ENCODE measurements at places on chromosomes 5 and 9.

GRCh38 chr5:58615972-58616371, 33.1 kb downstream of the RAB3C start:
- DNase-seq, result no peak

DNA sequence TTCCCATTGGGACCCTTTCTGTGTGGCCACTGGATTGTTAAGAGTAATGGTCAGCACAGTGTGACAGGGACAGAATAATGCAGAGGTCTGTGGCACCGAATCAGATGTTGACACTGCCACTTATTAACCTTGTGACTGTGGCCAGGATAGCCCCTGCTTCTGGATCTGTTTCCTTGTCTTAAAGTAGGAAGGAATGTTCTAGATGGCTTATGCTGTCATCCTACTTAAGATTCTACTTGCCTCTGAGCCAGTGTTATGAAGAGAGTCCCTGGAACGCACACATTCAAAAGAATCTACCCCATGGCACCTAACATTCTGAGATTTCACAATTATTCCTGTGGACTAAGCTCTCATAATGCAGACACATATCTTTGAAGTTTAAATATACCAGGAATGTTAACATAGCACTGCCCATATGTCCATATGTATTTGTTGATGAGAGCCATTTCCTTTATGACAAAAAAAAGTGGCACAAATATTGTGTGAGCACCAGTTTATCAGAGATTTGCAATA, 612.7 kb downstream of the TLR4 start:
- DNase-seq, result no peak

GRCh38 chr5:59685793-59686192, 207.7 kb downstream of the PDE4D start:
- DNase-seq, result no peak

- no peak for DNase-seq
These were observed 3.1 kb upstream of the HRH2 start for GRCh38 chr5:175654807-175655206.

DNA sequence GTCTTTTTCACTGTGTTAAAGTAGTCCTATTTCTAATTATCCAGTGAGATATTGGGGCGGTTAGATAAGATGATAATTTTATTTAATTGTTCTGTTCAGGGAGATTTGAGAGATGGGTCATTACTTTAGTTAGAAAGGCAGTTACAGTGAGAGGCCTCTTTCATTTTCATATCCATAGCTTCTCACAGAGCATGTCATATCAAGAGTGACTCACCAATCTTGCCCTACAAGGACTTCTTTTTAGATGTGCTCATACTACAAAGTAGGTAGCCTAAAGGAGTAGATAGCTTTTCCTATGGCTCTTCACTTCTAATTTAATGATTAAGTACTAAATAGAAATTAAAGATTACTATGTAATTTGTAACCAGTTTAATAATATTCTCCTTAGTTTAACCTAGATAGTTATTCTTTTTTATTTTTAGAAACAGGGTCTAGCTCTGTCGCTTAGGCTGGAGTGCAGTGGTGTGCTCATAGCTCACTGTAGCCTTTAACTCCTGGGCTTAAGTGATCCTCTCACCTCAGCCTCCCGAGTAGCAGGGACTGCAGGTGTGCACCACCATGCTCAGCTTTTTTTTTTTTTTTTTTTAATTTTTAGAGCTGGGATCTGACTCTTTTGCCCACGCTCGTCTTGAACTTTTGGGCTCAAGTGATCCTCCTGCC, 71.0 kb downstream of the FER start:
- DNase-seq, result no peak

DNA sequence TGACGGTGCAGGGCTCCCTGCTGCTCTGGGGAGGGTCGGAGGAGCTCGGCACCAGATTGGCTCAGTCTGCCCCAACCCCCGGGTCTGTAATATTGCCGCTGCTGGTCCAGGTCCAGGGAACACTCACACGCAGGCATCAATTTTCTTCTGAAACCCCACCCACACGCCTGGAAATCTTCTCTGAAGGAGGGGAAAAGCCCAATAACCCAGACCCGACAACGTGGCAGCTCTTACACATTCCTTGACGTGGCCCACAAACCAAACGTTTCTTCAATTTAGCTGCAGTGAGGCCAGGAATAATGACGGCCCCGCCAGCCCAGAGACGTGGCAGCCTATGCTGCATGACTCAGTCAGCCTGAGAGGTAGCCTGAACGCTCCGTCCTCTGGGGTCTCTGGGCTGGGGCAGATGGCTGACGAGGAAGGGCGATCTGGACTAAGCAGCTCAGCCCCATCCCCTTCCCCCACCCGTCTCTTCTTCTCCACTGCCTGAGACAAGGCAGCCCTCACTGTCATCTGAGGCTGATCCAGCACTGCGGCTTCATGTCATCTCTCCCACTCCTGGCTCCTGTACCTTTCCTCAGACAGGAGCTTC, 9.9 kb upstream of the SPARC start:
- DNase-seq, result no peak

DNA sequence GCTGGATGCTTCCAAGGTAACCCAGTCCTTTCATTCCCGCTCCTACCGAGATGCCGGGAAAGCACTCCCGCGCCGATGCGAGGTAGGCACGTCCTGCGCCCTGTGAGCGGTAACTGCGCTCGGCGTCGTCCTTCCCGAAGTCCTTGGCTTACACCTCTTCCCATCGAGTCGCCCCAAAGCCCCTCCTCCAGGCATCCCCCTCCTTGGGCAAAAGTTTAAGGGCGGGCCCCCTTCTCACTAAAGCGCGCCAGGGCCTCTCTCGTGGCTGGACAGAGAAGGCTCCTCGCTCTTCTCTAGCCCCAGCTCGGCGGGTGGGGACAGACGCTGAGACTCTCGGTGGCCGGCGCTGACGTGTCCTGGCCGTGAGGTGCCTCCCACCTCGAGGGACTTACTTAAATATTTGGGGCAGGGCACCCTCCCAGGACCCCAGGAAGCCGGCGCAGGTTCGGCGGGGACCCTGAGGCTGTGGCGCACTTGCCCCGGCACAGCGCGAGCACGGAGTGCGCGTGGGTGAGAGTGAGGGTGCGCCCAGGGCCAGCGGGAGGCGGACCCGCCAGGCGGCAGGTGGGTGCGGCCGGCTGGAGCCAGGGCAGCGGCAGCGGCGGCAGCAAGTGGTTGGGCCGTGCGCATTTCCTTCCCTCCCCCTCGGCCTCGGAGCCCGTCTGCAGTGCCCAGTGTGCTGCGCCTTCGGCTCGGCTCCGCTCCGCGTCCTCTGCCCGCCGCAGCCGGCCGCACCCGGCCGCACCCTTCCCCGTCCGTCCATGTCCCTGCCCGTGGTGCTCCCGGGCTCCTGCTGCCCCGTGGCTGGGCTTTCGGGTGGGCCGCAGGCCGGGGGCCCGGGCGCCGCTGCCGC, at the start of gene ENTREP1:
ENTREP1 (plus strand) TSS at position 667 of the 853 bp plus-strand sequence; CDS start at position 762, 95 bp downstream.
- DNase-seq, result peak; percentile 50

DNA sequence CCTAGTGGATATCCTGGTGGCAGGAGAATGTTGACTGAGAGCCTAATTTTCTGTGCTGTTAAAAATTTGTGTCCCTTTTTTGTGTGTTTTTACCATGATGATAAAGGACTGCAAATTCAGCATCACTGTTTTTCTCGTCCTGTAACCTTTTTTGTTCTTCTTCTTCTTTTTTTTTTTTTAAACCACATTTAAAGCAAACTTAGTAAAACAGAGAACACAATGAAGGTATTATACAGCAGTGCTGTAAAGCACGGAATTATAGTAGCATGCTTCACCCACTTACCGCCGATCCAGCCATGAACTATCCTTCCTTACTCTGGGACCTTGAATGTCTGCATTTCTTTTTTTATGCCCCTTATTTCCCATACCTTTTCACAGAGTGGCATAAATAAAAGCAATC, 280.0 kb downstream of the ARHGAP26 start:
- DNase-seq, result no peak

GRCh38 chr9:9142001-9142400, 1342.4 kb upstream of the DMAC1 start:
- peak; percentile 73 for DNase-seq

- peak; percentile 39 for DNase-seq
These were observed 125.3 kb upstream of the DAPK1 start for GRCh38 chr9:87372356-87372851.

DNA sequence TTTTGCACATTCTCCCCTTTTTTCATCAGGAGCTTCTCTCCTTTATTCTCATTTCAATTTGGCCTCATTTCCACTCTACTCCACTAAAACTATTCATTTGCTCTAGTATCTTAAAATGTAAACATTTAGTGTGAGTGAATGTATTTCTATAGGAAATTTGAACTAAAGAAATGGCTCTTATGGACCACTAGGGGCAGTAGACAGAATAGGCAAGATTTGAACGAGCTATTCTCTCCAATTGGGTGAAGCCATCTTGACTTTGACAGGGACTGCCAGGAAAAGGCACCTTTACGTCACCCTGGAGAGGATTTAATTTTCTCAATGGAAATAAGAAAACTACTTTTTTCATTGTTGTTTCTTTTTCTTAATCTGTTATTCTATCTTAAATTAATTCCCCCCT, 666.3 kb downstream of the DNAH5 start:
- no peak for DNase-seq

GRCh38 chr5:113212244-113212920, 222.4 kb downstream of the TSSK1B start:
- no peak for DNase-seq

DNA sequence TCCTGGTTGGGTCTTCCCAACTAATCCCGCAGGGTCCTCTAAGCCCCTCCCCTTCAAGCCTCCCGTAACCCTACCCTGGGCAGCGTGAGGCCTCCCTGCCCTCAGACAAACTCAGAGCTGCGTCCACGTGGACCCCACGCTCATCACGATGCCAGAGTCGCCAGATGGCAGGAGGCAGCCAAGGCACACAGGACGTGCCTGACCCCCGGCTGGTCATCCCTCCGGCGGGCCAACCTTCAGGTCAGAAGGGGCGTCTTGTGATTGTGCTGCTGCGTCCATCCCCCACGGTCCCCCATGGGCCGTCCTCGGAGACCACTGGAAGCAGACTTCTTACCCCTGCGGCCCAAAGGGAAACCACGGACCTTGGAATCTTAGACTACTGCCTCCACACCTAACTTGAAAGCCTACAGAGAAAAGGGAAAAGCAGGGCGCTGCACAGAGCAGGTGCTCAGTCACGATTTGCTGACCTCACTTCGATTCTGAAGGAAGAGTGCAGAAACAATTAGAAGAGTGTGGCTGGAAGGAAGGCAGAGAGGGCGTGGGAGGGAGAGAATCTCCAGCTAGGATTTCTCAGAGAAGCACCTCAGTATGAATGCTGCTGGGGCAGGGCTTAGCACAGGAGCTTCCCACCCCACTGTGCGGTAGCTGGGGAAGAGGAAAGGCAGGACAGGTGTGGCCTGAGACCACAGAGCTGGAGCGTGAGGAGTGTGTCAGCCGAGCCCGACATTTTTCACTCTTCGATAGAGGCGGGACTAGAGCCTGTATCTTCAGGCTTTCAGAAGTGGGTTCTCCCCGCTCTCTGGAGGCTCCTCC, 174.8 kb downstream of the ERCC6L2 start:
- no peak for DNase-seq

DNA sequence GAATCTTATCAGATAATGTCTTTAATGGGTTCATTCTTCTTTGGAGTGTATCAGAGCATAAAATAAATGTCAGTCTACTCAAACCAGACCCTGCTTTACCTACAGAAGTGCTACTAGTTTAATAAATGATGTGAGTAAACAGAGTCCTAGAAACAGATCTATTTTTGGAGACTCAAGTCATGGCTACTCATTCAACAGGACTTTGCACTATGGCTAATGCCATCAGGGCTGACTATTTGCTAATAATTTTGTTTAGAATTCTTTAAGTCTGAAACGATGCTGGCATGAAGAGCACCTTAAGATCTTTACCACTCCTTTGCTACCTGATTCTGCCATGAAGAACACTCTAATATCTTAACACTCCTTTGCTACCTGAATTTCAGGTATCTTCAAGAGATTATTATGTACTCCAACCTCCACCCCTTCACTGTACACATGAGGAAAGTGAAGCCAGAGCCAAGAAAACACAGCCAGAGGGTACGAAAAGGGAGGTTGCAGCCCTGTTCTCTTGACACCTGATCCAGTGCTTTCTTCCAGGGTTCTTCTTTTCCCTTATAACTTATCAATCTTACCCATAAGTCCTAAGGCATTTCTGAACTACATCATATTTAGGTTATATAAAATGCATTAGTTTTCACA, 62.4 kb downstream of the ZNF608 start:
- DNase-seq, result no peak

- no peak for DNase-seq
These were observed 15.1 kb upstream of the TNFSF15 start for GRCh38 chr9:114820776-114821501.

DNA sequence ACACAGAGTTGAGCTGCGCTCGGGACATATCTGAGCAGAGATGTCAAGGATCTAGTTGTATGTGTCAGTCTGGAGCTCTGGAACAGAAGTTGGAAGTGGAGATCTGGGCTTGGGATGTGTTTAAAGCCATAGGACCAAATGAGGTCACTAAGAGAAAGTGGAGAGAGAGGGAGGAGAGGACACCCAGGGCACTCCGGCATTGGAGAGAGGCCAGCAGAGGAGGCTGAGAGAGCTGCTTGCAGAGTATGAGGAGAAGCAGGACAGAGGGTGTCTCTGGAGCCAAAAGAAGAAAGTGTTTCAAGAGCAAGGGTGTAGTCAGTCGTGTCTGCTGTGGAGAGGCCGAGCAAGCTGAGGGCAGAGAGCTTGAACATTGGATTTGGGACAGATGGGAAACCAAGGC, 34.7 kb downstream of the ARHGEF37 start:
- DNase-seq, result no peak

DNA sequence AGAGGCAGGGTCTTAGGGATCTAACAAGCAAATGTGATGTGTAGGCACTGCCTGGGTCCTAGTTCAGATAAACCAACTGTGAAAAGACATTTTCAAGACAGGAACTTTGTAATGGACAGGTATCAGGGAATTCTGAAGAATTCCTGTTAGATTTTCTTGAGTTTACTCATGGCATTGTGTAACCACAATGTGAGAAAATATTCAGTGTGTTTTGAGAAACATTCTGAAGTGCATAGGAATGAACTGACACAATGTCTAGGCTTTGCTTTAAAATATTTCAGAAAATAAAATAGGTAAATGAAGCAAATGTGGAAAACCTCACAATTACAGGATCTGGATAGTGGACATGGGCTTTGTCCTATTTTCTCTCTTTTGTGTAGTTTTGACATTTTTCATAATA, 15.2 kb upstream of the AFAP1L1 start:
- DNase-seq, result no peak

DNA sequence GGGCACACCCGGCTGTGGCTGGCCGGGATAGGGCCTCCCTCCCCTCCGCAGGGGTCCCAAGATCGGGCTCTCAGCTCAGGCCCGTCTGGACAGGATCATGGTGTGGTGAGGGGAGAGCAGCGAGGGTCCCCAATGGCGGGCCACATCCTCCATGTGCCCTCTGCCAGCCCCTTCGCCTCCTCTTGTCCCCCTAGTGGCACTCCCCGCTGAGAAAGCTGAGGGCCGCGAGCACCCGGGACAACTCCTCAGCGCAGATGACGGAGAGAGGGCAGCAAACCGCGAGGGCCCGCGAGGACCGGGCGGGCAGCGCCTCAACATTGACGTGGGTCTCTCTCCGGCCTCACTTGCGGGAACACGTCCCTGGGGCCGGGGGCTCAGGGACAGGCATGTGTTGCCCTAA, 24.6 kb downstream of the NKD2 start:
- DNase-seq, result no peak

- no peak for DNase-seq
These were observed 264.2 kb downstream of the TMEM38B start for GRCh38 chr9:105958587-105958986.

GRCh38 chr5:123046222-123046621, 9.7 kb upstream of the PPIC start:
- no peak for DNase-seq
